MV-4-11 (cell line): ENCODE measurements at places on chromosomes 11 and 22.
A peak's percentile ranks its signal among the peaks of the same experiment; 100 is the strongest.

GRCh38 chr11:8310743-8311298 lies 47.1 kb upstream of the LMO1 start:
- DNase-seq, result no peak

GRCh38 chr22:44797181-44797725 lies 44.9 kb downstream of the ARHGAP8 start:
- no peak for DNase-seq

DNA sequence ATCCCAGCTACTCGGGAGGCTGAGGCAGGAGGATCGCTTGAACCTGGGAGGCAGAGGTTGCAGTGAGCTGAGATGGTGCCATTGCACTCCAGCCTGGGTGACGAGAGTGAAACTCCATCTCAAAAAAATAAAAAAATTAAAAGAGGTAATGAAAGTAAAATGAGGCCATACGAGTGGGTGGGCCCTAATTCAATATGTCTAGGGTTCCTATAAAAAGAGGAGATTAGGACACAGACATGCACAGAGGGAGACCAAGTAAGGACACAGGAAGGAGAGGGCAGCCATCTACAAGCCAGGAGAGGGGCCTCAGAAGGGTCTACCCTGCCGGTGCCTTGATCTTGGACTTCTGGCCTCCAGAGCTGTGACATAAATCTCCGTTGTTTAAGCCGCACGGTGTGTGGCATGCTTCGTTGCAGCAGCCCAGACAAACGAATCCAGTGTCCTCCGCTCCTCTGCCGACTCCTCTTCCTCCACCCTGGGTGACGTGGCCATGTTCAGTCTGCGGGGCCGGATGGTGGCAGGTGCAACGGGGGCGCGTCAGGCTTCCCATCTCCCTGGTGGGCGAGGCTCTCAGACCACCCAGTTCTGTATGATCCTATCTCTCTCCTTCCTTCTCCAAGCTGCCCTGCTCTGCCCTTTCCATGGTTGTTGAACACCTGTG lies 51.6 kb upstream of the PARVG start:
- peak; percentile 79 for DNase-seq

GRCh38 chr22:38792833-38793232 lies 1.1 kb downstream of the DNAL4 start:
- DNase-seq, result no peak

GRCh38 chr11:101797335-101797734 lies 117.5 kb upstream of the CEP126 start:
- no peak for DNase-seq

DNA sequence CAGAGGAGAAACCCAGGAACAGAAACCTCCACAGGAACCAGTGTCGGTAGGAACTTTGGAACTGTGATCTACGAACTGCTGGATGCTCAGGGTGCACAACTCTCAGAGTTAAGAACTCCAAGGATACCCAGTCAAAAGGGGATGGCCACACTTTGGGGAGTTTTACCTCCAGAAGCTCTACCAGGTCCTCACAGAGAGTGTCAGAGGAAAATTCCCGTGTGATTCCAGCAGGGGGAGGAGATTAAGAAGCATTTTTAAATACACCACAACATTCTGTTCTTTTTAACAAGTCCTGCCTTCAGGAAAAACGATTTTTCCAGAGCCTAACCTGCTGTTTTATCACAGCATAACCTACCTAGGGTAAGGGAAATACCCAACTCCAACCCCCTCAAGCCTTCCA lies 104.0 kb downstream of the SOX6 start:
- DNase-seq, result no peak

DNA sequence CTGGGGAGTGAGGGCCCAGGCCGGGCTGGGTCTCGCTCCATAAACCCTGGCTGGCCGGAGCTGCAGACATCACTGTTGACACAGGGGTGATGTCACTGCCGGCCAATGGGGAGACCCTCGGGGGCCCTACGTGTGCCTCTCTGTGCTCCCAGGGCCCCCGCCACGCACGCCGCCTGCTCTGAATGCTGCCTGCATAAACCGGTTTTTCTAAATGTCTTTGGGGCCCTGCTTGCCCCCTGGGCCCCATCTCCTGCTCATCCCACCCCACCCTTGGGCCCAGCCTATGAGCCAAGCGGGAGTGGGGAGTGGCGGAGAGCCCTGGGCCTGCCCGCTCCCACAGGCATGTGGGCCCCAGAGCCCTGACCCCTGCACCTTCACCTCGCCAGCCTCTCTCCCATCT lies 7.7 kb downstream of the H19 start:
- DNase-seq, result no peak

GRCh38 chr11:120398132-120398531 lies 61.9 kb downstream of the ARHGEF12 start:
- no peak for DNase-seq
